ENCODE measurements at places on chromosomes 3 and 15.
A peak's percentile ranks its signal among the peaks of the same experiment; 100 is the strongest.

GRCh38 chr15:78909791-78910228 is 35.0 kb downstream of the CTSH start:
- H3K4me3 ChIP-seq, result no peak overlapping the region
- no peak for DNase-seq
- H3K27me3 ChIP-seq, result no peaks in the 10 kb centered on the region

DNA sequence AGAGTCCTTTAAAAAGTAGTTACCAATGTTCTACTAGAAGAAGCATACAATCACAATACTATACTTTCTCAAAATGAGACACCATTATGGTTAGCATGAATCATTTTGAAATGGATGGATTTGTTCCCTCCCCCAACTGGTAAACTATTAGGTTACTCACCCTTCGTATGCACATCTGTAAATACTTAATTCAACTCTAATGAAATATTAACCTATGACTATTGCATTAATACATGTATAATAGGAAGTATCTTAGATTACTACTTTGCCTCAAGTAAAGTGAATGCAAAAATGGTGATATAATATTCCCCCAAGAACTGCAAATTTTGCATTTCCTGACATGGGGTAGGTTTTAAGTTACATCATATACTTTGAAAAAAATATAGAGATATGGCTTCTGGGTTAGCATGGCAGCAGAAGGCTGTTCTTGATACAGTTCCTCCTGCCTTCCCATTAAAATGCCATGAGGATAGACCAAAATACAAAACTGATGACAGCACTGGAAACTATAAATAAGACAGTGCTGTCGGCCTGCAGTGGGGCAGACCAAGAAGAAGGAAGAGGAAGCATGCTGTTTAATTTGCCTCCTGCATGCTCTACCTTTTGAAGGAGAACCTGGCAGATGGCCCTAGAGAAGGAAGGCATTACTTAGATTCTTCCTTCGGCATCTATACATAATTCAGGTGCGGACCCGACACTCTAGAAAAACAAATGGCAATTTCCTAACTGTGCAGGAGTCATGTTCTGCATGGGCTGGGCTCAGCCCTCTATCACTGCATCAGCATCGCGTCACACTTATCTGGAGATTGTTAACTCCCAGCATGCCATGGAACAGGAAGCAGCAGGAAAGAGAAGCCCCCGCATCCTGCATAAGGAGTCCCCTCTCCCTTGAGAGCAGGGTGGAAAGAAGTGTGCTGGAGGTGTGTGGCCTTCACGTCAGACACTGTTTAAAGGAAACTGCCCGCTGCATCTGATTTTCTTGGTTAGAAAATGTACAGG is 41.8 kb upstream of the NEO1 start:
- H3K27ac ChIP-seq, result no peak overlapping the region
- no peaks in the 10 kb centered on the region for H3K36me3 ChIP-seq
- peaks cover 32% of the 10 kb centered on the region for H3K27me3 ChIP-seq
- DNase-seq, result no peak

DNA sequence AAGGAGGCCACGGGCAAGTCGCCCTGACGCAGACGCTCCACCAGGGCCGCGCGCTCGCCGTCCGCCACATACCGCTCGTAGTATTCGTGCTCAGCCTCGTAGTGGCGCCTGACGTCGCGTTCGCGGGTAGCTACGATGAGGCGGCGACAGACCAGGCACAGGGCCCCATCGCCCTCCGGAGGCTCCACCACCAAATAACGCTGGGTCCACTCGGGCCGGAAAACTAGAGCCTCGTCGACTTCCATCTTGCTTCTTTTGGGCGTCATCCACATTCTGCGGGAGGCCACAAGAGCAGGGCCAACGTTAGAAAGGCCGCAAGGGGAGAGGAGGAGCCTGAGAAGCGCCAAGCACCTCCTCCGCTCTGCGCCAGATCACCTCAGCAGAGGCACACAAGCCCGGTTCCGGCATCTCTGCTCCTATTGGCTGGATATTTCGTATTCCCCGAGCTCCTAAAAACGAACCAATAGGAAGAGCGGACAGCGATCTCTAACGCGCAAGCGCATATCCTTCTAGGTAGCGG is at the start of gene EPM2AIP1:
Gene EPM2AIP1 (minus strand): TSS at position 326 of the 520 bp plus-strand sequence. CDS start 54 bp downstream, at position 272.
- no peaks in the 10 kb centered on the region for H3K27me3 ChIP-seq
- H3K4me1 ChIP-seq, result peaks cover 30% of the 10 kb centered on the region
- no peak within 1 kb of the TSS for H3K4me3 ChIP-seq

DNA sequence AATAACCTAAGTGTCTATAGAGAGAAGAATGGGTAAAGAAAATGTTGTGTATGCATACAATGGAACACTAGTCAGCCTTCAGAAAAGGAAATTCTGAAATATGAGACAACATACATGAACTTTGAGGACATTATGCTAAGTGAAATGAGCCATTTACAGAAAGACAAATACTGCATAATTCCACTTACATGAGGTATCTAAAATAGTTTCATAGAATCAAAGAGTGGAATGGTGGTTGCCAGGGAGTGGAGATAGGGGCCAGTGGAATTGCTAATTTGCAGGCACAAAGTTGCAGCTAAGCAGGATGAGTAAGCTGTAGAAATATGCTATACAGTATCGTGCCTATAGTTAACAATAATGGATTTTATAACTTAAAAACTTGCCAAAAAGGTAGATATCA is 779.6 kb upstream of the ARPP21 start:
- H3K4me1 ChIP-seq, result no peaks in the 10 kb centered on the region
- no peaks in the 10 kb centered on the region for H3K27me3 ChIP-seq
- H3K36me3 ChIP-seq, result peaks cover 2% of the 10 kb centered on the region
- H3K27ac ChIP-seq, result no peak overlapping the region
- no peak for DNase-seq
- no peak overlapping the region for H3K4me3 ChIP-seq

- H3K36me3 ChIP-seq, result no peaks in the 10 kb centered on the region
- peak overlapping the region; percentile 38 for H3K4me3 ChIP-seq
- no peaks in the 10 kb centered on the region for H3K4me1 ChIP-seq
- H3K27ac ChIP-seq, result no peak overlapping the region
Measured at GRCh38 chr15:92653836-92654539, 1.6 kb downstream of the FAM174B start.

GRCh38 chr15:65258375-65259262 is 28.1 kb downstream of the PARP16 start:
- no peaks in the 10 kb centered on the region for H3K4me1 ChIP-seq
- DNase-seq, result no peak
- no peak overlapping the region for H3K4me3 ChIP-seq

GRCh38 chr3:70603103-70603502 is 290.7 kb upstream of the MDFIC2 start:
- no peak overlapping the region for H3K27ac ChIP-seq
- H3K4me3 ChIP-seq, result no peak overlapping the region
- H3K36me3 ChIP-seq, result no peaks in the 10 kb centered on the region
- DNase-seq, result no peak

DNA sequence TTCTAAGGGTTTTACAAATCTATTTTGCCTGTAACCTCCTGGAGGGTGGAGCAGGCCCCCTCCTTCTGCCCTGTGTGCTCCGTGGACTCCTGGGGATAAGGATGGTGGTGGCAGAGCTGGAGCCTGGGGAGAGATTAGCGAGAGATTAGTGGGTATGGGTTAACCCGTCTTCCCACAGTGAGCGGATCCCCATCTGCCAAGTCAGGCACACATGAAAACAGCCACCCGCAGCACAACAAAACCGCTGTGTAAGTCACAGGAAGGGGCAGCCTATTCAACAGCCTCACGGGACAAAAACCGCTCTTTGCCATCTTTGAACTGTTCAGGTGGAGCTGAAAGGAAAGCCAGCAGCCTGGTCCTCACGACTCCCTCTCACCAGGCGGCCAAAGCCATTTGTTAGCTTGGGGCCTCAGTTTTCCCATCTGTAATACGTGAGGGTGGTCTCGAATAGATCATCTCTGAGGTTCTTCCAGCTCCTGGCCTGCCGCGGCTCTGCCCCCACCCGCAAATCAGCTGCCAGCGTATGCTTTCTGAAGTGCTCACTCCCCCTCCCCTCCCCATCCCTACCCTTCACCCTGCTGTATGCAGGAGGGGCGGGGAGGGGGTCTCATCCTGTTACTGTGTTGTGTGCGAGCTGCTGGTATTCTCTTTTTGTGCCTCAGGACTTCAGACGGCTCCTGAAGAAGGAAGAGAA is 43.6 kb downstream of the PDIA5 start:
- no peak overlapping the region for H3K4me3 ChIP-seq
- H3K27me3 ChIP-seq, result no peaks in the 10 kb centered on the region
- no peaks in the 10 kb centered on the region for H3K4me1 ChIP-seq
- H3K36me3 ChIP-seq, result peaks cover 4% of the 10 kb centered on the region
- H3K27ac ChIP-seq, result no peak overlapping the region
- no peak for DNase-seq

DNA sequence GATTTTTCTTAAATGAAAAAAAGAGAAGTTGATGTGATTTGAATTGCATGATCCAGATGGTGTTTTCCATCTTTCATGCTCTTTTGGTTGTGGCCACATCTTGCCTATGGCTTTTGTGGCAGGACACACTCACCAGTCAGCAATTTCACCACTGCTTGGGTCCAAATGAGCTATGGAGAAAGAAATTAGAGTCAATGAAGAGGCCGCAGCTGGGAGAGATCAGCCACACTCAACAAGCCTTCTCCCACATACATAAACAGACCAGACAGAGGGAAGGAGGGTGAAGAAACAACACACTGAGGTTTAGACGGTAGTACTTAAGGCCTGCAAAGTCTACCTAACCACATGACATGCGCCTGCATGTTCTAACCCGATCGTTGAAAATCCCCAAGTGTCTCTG is 110.7 kb upstream of the CDIN1 start:
- no peaks in the 10 kb centered on the region for H3K4me1 ChIP-seq
- H3K27ac ChIP-seq, result no peak overlapping the region
- H3K27me3 ChIP-seq, result no peaks in the 10 kb centered on the region
- H3K4me3 ChIP-seq, result no peak overlapping the region
- H3K36me3 ChIP-seq, result no peaks in the 10 kb centered on the region

Measured in central memory CD8-positive, alpha-beta T cell (primary cell).